ENCODE measurements at places on chromosomes 2 and 18.

DNA sequence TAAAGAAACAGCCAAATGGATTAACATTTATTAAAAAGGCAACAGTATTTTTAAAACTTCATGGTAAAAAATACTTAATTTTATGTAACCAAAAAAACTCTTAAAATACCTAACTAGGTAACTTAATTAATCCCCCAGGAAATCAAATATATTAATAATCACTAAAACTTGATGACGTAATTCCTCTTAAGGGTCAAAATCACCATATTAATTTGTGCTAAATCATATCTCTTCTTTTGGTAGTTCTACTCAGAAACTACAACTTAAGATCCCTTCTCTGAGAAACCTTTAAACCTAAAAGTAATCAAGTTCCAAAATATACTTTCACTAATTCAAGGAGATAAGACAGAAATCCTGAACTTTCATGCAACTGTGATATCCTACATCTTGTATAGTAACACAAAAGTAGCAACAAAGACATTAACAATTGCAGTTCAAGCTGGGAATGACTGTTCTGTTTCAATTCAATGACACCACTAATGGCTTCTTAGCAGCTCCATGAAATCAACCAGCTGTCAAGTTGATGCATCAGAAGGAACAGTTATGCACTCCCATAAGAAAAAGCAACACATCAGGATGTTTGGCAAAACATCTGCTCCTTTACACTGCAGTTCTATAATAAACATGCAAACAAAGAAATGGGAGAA, 4.0 kb downstream of the BAZ2B start:
- no peak for DNase-seq

DNA sequence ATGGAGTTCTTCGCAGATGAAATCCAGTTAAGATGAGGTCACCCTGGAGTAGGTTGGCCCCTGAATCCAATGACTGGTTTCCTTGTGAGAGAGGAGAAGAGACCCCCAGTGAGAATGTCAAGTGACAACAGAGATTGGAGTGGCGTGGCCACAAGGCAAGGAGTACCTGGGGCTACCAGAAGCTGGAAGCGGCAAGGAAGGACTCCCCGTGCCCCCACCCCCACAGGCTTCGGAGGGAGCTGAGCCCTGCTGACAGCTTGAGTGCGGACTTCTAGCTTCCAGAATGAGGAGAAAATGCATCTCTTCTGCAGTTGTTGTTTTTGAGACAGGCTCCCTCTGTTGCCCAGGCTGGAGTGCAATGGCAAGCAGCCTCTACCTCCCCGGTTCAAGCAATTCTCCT, 78.0 kb upstream of the HPCAL1 start:
- no peak for DNase-seq

- DNase-seq: no peak
Measured at GRCh38 chr2:76280686-76281085, 570.0 kb upstream of the GCFC2 start.

DNA sequence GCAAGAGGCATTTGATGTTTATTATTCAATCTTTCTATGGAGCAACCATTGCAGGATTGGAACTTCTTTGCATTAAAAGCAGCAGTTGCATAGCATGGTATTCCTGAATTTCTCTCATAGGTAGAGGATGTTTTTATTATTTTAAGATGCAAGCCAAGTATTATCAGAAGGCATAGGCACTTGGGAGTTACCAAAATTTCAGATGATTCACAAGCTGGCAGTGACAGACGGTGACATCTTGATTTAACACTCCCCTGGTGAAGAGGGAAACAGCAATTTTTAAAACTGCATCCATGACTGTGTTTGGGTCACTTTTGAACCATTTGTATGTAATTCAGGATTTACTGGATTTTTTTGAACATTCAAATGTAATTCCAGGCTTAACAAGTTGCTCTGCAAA, 654.3 kb downstream of the SLC4A3 start:
- no peak for DNase-seq

DNA sequence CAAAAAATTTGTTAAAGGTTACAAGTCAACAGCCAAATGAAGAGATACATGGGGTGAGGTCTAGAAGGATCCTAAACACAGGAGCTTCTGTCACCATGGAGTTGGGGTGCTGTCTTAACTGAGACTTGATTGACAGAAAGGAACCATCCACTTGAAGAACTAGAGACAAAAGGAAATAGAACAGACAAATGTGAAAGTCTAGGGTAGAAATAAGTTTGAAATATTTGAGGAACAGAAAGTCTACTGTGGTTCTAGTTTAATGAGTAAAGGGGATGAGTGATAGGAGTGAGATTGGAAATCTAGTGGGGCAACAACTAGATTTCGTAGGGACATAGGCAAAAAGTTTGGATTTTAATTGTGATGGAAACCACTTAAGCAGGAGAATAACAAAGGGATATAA, 18.7 kb downstream of the RBBP8 start:
- no peak for DNase-seq

GRCh38 chr2:234678711-234679110, 181.8 kb upstream of the ARL4C start:
- no peak for DNase-seq

- no peak for DNase-seq
Measured at GRCh38 chr2:145007093-145007959, 487.4 kb upstream of the ZEB2 start.

GRCh38 chr2:33412920-33413319, 63.5 kb upstream of the RASGRP3 start:
- DNase-seq: no peak

- no peak for DNase-seq
Measured at GRCh38 chr2:102258386-102259074, 52.8 kb upstream of the IL1RL1 start.

DNA sequence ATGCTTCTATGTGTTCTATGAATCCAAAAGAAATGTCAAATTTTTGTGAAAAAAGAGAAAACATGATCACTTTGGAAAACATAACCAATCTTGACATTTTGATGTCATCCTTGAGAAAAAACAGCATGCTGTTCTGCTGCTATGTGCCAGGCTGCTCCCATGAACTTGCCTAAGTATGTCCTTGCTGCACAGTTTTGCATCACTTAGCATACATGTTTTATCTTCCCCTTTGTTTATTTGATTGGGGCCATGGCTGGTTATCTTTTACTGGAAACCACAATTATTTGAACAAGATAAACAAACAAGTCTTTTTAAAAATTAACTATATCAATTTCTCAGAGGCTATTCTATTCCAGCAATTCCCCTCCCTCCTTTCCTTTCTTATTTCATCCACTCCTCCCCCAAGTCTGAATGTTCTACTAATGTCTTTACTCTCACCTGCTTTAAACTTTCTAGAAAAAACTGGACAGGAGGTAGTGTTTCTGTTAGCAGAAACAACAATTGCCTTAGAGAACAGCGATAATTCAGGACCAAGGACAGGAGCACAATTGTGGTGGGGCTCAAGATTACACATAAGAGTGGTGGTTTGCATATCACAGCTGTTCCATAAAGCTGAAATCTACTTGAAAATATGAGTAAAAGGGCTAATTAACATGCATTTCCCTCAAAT, 6.7 kb downstream of the AOX1 start:
- peak; percentile 19 for DNase-seq

DNA sequence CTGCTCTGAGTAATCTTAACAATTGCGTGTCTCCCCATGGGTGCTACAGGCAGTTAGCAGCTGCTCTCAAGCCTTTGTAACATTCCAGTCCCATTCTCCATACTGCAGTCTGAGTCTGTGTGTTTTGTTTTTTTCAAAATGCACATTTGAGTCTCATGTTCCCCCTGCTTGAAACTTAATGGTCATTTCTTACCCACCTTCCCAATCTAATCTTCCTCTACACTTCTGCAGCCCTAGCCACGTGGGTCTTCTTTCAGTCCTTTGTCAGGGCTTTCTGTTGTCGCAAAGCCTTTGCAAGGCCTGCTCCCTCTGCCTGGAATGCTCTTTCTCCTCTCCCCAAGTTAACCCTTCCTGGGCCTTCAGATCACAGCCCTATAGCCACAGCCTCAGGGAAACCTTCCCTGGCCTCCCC, 24.5 kb downstream of the ELAC1 start:
- DNase-seq: no peak

DNA sequence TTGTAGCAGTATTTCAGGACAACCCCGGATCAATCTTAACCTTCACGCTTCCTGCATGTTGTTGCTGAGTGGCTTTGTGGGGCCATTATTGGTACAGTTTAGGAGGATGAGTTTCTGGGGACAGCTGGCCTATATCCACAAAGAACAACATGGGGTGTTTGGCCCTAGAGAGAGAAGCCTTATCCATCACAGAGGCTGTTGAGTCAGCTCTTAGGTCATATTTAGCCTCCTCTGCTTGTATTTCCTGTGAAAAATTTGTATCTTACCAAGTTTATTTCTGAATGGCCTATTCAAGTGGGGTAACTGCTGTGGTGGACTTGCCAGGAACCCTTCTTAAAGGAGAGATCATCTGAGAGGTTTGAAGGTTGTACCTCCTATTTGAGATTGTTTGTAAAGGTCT, 77.6 kb downstream of the MAP4K4 start:
- DNase-seq: no peak

DNA sequence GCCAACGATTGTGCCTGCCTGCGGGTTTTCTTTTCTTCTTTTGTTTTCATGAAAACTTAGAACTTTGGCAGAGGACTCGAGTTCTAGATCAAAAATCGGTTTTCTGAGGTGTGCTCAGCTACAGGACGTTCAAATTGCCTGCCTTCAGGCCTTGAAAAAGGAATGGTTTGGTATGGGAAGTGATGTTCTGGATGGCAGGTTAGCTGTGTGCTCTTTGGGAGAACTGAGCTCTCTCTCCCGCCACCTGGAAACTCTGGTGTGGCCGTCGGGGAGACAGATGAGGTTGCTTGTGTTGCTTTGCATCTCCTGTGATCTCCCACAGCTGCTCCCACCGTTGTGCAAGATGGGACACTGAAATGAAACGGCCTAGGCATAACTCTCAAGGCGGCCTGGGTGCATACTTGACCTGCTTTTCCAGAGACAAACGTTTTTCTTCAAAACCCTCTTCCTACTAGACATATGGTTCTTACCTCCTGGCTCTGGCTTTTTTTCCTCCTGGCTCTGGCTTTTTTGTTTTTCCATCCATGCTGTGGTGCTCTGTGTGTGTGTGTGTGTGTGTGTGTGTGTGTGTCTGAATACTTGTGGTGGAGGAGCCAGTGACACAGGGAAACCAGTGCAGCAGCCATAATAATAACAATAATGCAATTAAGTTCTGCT, 2.0 kb downstream of the FMNL2 start:
- DNase-seq: no peak

- no peak for DNase-seq
Measured at GRCh38 chr2:187475499-187476248, 27.6 kb upstream of the CALCRL start.

DNA sequence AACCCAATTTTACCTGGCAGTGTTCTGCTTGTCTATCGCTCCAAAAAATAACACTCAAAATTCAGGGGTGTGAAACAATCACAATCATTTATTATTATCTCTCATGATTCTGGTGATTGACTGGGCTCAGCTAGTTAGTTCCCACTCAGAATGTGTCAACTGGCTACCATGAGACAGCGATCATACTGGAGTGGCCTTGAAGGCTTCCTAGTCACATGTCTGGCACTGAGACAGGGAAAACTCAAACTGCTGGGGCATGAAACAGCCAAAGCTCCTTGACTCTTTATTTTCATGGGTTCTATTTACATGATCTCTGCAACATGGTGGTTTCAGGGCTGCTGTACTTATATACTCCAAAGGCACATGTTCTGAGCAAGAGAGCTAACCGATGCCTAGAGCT, 6.2 kb upstream of the ANXA4 start:
- no peak for DNase-seq

DNA sequence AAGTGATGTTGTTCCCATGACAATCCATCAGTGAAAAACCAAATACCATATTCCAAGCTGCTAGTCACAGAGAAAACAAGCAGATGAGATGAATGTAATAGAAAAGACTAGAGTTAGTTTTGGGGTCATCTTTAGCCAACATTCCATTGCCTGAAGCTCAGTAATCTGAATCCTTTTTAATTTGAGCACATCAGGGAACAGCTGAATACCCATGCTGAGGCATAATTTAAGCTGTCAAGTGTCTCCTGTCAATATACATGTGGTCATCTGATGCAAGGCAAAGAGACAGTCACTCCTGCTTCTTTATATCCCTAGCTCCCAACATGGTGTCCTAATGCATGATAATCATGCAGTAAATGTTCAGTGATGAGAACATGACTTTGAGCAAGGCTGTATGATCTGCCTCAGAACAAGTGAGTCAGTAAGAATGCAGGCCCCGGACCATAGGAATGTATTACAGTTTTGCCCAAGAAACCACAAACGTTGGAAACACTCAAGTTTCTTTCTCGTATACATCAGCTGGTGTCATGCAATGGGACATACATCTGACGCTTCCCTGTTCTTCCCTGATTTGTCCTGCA, 48.0 kb downstream of the CDK15 start:
- no peak for DNase-seq

GRCh38 chr2:63721082-63721424, 120.6 kb upstream of the UGP2 start:
- DNase-seq: no peak

GRCh38 chr18:77161383-77161782, 28.8 kb upstream of the MBP start:
- no peak for DNase-seq

DNA sequence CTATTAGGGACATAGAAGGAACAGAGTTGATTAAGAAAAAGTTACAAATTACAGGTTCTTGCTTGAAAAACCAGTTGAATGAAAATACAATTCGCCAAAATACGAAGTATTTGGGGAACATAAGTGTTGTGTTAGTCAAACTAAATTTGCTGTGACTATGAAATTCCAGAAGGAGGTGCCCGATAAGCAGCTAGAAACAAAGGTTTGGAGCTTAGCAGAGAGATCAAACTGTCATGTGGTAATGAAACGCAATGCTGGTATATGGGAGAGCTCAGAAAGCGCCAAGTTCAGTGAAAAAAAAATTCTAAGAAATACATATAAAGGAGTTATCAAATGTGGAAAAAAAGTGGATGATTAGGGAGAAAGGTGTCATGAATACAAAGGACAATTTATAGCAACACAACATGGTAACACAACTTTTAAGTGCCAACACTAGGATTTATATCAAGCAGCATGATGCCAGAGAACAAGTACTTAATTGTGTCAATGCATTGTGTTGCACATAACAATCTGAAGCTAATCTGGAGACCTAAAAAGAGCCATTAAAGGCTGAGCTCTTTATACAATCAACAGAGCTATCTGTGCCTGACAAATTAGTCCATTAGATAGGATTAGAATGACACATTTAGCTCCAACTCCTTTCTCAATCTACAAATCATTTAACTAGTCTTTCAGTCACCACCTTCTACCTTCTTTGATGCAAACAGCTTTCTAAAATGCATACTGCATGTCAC, 31.2 kb downstream of the SMAD2 start:
- no peak for DNase-seq

DNA sequence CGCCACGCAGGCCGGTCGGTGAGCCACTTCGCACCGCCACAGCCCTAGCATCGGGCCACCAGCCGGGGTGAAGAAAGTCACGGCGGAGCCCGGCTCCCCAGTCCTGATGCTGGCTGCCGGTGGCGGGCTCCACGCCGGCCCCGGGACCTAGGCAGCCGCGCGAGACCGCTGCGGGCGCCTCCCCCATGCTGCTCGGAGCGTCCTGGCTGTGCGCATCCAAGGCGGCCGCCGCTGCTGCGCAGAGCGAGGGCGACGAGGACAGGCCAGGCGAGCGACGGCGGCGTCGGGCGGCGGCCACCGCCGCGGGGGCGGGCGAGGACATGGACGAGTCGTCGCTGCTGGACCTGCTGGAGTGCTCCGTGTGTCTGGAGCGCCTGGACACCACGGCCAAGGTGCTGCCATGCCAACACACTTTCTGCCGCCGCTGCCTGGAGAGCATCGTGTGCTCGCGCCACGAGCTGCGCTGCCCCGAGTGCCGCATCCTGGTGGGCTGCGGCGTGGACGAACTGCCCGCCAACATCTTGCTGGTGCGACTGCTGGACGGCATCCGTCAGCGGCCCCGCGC, 433 bp downstream of the SH3RF3 start:
- no peak for DNase-seq

- no peak for DNase-seq
Measured at GRCh38 chr2:19712850-19713249, 188.9 kb downstream of the TTC32 start.

All from DND-41 (cell line).